Germinal center (tissue), 1 donor: ENCODE measurements at places on chromosomes 3 and 15.

DNA sequence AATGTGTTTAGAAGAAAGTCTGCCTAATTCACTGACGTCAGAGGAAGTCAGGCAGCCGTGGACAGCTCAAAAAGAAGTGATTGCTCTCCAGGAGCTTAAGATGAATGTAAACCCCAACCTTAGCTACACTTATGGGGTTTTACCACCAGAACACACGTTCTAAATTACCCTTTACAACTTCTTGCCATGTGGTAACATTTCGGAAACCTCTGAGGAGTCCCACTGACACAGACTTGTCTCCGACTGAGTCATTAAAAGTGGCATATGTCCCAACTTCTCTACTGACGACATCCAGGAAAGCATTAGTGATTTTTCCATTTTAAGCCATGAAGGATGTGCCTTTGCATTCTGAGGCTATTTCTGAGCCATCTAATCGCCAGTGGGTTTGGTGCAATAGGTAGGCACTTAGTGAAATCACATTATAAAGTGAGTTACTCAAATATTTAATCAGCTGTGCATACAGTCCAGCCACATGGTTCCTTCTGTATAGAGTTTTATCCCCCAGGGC, 32.4 kb downstream of the C2CD4A start:
- DNase-seq: no peak

GRCh38 chr3:14237457-14237856, 58.8 kb downstream of the LSM3 start:
- DNase-seq: no peak

GRCh38 chr3:129003578-129004112, 2.5 kb downstream of the EFCC1 start:
- peak; percentile 55 for DNase-seq

GRCh38 chr3:172626021-172626640, 84.7 kb downstream of the NCEH1 start:
- DNase-seq: no peak

DNA sequence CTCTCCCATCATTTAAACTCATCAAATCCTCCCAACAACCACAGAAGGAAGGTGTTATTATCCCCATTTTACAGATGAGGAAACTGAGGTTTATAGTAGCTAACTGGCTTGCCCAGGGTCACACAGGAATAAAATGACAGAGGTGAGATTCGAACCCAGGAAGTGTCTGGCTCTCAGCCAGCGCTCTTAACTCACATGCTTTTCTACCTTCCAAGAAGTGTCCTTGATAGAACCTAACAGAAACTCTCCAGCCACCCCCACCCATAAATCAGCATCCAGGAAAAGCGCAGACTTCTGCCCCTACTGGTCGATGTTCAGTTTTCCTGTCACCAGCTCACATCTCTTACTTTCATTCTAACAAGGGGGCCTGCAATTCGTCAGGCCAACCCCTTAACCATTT, 51.7 kb downstream of the SPATA12 start:
- peak; percentile 23 for DNase-seq

GRCh38 chr3:61989681-61990080, 383.7 kb downstream of the FEZF2 start:
- no peak for DNase-seq

- no peak for DNase-seq
These were observed 28.3 kb downstream of the CYP19A1 start for GRCh38 chr15:51310064-51310463.

DNA sequence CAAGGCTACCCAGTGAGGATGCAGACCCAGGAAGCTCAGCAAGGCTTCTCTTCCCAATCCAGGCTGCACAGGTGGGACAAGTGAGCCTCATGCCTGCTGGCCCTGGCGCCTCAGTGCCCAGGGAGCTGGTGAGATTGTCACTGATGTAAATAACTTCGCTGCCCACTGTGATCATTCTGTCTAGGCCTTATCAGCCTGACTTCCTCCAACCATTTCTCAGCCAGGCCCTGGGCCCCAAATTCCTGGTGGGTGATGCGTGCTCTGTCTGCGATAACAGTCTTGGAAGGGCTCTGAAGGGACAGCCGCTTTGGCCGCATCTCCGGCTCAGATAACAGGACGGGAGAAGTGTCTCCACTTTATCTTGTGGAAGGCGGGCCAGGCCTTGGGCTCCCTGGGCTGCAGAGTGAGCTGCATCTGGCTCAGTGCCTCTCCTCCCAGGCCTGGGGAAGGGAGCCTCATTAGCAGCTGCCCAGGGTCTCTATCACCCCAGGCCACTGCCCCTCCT, 2.2 kb upstream of the FBLN2 start:
- DNase-seq: no peak

DNA sequence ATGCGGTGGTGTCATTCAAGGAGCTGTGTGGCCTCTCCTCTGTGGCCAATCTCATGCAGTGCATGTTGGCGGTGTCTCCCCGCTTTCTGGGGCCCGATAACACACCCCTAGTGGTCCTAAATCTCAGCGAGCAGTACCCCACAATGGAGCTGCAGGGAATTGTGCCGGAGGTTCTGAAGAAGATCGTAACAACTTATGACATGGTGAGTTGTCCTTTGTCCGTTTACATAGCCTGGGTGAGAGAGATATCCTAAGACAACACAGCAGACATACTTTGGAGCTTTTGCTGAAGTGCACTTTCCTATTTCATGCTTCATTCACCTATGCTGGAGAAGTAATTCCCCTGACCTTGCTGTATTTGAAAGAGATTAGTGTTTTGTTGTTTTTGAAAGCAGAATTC, 130.0 kb downstream of the PLCL2 start:
- no peak for DNase-seq

DNA sequence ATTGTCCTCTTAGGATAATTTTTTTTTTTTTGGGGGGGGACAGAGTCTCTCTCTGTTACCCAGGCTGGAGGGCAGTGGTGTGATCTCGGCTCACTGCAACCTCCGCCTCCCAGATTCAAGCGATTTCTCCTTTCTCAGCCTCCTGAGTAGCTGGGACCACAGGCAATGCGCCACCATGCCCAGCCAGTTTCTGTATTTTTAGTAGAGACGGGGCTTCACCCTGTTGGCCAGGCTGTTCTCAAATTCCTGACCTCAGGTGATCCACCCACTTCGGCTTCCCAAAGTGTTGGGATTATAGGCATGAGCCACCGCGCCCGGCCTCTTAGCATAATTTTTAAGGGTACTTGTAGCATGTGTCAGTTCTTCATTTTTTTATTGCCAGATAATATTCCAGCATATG, 122.6 kb downstream of the FNDC3B start:
- DNase-seq: no peak

- no peak for DNase-seq
These were observed 10.6 kb downstream of the MELTF start for GRCh38 chr3:197019021-197019420.

DNA sequence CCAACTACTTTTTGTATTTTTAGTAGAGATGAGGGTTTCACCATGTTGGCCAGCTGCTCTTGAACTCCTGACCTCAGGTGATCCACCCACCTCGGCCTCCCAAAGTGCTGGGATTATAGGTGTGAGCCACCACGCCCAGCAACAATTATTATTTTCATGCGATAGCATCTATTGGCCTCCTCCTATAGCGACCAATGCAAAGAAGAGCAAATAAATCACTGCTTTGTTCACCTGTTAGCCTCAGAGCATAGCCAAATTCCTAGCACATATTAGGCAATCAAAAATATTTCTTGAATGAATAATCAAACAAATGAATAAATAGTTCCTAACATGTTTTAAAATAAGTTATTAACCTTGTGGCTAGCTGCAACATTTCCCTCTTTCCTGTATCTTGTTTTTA, 36.8 kb upstream of the TNFSF10 start:
- no peak for DNase-seq

- DNase-seq: no peak
These were observed 4.6 kb upstream of the VGLL3 start for GRCh38 chr3:86995537-86995936.

DNA sequence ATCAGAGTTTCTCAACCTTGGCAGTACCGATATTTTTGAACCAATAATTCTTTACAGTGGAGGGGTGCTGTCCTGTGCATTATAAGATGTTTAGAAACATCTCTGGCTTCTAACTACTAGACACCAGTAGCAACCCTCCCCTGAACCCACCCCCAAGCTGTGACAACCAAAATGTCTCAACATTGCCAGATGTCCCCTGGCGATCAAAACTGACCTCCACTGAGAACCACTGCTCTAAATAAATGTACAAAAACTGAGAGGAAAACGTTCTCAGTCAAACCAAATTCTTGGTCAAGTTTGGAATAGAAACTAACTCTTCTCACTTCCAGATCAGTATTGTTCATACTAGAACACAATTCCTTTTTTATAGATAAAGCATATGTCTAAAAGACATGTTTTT, 58.5 kb downstream of the GPR160 start:
- no peak for DNase-seq

DNA sequence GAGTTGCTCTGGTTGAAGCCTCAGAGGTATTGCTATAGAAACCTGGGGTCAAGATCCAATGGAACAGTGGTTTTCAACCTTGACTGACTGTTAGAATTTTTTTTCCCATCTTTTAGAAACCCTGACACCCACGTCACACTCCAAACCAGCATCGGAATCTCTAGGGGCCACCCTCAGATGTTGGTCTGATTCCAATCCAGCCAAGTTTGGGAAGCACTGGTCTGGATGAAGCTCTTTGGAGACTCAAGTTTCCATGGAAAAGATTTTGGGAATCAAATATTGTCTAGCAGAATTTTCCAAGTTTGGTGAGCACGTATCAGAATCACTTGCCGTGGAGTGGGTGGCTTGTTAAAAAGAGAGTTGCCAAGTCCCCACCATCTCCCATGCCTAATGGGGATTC, 103.8 kb downstream of the THSD4 start:
- DNase-seq: no peak

DNA sequence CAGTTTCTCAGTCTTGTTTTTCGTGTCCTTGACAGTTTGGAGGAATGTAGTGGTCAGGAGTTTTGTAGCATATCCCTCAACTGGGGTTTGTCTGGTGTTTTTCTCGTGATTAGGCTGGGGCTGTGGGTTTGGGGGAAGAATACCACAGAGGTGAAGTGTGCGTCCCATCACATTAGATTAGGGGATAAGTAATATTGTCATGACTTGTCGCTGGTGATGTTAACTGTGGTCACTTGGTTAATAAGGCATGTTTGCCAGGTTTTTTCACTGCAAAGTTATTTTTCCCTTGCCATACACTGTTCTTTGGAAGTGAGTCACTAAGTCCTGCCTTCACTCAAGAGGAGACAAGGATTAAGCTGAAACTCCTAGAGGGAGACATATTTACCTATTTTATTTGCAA, 39.1 kb downstream of the PAK2 start:
- no peak for DNase-seq

DNA sequence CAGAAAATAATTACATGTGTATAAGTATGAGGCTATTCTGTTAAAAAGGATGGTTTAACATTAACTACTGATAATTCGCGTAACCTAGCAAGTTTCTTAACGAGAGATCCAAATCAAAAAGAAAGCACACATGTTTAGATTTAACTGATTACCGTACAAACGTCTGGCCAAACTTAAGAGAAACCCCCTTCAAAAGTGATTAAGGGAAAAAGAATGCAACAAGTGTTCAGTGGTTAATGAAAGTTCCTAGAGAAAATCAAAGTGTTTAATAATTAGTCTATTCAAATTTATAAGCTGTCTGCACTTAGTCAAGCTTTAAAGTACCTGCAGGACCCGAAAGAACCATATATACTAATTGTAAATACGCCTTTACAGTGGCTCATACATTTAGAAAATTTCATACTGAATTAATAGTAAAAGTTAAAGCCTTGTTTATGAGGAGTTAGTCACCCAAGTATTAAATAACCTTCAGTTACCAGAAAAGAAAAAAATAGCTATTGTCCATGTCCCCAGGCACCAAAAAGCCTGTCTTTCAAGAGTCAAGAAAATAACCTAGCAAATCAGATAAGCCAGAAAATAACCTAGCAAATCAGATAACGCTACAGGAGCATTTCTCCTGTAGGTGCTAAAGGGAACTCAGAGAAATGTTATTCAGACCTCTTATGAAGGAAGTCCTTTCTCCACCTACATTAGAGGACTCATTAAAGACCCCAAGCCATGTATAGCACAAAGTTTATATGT, 34.6 kb downstream of the ZNF589 start:
- no peak for DNase-seq

GRCh38 chr15:65512189-65512588, 5.3 kb downstream of the DPP8 start:
- DNase-seq: no peak

DNA sequence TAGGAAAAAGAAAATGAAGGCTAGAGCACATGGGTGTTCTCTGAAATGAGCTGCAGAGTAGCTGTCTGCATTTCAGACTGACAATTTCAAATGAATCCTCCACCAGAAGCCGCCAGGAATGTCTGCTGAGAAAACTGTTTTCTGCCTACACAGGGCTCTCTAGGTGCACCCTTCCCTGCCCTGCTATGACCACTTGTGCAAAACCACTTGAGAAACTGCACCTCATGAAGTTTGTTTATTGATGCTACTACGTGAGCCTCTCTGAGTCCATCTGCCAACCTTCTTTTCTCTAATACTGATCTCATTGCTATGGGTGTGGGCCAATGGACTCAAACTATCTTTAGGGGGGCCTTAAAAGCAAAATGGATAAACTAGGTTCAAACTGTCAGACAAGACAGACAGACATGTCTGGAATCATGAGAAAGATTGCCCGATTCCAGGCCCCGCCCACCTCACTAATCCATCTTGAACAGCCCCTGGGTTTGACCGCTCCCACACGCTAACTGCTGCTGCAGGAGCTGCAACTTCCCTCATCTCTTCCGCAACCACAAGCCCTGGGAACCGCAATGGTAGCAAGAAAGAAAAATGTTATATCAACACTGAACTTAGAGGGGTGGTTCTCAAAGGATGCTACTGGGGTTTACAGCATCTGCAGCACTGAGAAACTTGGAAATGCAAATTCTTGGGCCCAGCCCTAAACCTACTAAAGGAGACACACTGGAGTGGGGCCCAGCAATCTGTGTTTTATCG, 9.0 kb upstream of the CD47 start:
- DNase-seq: no peak

DNA sequence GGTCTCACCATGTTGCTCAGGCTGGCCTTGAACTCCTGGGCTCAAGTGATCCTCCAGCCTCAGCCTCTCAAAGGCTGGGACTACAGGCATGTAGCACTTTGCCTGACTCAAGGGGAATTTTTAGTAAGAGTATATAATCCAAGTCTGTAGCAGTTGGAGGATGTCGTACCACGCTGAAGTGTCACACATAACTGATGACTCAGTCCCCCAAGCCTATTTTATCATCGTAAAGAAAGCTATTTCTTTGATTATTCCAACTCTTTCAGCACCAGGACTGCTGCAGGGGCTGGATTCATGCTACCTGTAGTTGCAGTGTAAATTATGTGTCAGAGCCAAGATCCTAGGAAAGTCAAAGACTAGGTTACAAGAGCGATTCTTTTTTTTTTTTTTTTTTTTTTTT, 1.4 kb upstream of the PRKCI start:
- no peak for DNase-seq
